ENCODE measurements at places on chromosomes 7 and 10. TPM values are rescaled to one million over a fixed set of nuclear protein-coding genes. Genes with fewer than 3 reads are reported as not detected.

Gene CRYGN
- 0.98 TPM for polyA plus RNA-seq

Gene TMEM26
- 1.6 TPM for polyA plus RNA-seq

Gene GBX1
- not detected for polyA plus RNA-seq

DNA sequence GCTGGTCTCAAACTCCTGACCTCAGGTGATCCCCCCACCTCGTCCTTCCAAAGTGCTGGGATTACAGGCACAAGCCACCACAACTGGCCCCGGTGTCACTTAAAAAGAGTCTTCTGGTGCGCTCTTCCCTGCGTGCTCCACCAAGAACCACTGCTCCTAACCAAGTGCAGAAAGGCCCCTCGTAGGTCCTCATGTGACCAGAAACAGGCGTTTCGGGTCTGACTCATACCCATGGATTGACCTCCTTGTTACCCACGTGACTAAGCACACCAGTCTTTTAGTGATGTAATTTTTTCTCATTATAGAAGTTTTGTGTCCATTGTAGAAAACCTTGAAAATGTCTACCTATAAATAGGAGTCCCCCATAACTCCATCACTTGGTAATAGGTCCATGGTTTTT is 13.9 kb downstream of the FKBP6 start:
- no peak for DNase-seq

- DNase-seq: no peak
These were observed 88.4 kb downstream of the KIAA1549 start for GRCh38 chr7:138892812-138893211.

DNA sequence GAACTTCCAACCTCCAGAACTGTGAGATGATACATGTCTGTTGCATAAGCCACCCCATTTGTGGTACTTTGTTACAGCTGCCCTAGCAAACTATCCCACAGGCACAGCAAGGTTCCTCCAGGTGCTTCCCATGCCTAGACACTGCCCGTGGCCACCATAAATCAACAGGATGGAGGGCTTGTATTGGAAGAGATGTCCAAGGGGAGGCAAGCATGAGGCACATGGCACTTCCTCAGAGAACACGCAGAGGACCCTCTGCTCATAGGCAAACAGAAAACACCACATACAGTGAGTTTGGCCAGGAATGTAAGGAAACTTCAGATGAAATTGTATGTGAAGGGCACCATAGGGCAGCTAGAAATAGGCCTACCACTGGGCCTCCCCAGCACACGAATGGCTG is 291.1 kb downstream of the GRID1 start:
- no peak for DNase-seq

GRCh38 chr7:155644971-155645509 is 579 bp downstream of the RBM33 start:
- no peak for DNase-seq

GRCh38 chr7:12571691-12572090 is 1.2 kb downstream of the SCIN start:
- no peak for DNase-seq
